Stimulated activated CD4-positive, alpha-beta T cell treated with anti-CD3 and anti-CD28 coated beads, Interleukin-4, amount 100 ng/mL, for 1 hour (primary cell): ENCODE measurements at places on chromosomes 11 and 22.

DNA sequence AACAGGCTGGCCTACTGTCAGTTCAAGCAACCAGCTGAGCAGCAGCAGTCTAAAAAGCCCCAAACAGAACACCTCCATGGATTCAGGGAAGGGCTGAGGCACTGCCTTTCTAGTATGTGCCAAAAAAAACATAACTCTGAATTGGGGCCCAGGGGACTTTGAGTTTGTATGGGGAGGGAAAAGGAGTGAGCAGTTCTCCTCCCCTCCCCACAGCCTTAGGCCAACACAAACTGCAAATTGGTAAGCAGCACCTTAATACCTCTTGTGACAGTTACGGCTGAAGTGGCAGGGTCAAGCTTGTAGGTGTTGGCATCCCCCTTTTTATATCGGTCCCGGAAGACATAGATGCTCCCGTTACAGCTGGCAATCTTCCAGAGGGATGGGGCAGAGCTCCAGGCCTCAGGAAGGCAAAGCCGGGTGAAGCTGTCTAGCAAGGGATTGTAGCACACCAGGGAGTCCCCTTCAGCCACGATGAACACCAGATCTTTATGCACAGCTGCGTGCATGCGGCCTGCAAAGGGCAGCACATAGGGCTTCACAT is 6.0 kb downstream of the KBTBD4 start:
- no peak for DNase-seq

DNA sequence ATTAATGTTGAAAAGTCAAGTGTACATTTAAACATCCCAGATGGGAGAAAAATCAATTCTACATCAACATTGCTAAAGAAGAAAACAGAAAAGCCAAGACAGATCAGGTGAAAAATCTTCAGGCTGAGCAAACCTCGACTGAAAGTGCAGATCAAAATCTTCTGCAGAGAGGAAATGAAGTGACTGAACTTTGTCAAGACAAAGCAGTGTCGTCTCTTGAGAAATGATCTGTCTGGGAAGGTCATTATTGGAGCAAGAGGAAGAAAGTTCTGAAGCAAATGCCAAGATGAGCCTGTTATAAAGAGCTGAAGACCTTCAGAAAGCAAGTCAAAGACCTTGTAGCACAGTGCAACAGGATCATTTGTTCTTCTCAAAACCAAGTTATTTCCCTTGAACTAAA is 5.8 kb upstream of the PLEKHB1 start:
- DNase-seq = no peak

GRCh38 chr11:111185266-111185665 is 60.3 kb upstream of the POU2AF2 start:
- no peak for DNase-seq

DNA sequence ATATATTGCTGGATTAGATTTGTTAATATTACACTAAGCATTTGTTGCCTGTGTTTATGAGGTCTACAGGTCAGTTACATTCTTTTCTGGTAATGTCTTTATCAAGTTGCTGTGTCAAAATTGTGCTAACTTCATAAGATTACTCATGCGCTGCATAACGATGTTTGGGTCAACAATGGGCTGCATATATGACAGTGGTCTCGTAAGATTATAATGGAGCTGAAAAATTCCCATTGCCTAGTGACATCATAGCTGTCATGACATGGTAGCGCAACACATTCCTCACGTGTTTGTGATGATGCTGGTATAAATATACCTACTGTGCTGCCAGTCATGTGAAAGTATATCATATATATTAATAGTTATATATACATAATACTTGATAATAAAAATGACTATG is 34.2 kb downstream of the POLD3 start:
- no peak for DNase-seq

- DNase-seq = no peak
Measured at GRCh38 chr11:114228435-114229411, 67.5 kb upstream of the NNMT start.

DNA sequence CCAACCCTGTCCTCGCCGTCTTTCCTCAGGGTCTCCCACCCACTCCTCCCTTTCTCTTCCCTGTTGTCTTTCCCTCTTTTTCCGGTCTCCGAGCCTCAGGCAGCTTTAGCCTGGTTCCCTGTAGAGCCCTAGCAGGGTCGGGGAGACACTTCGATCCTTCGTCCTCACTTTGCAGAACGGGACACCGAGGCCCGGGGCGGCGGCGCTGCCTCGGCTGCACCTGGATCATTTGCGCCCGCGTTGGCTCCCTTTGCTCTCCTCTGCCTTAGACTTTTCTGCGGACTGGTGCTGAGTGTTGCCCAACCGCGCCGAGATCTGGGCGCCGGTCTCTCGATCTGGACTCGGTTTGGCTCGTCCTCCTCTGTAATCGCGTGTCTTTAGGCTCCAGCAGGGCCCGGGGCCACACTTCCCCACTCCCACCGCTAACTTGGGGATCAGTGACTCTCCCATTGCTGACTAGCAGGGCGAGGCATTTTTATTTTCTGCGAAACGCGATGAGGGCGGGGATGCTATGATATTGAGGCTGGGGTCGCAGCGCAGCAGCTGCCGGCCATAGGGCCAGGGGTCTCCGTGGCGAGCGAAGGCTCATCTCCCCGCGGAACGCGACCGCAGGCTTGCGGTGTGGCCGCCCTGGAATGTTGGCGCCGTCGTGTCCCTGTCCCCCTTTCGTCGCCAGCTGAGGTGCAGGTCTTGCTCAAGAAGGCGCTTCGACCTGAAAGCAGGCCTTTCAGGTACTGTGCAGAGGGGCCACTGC is 1.6 kb upstream of the E2F8 start:
- peak; percentile 4 for DNase-seq

DNA sequence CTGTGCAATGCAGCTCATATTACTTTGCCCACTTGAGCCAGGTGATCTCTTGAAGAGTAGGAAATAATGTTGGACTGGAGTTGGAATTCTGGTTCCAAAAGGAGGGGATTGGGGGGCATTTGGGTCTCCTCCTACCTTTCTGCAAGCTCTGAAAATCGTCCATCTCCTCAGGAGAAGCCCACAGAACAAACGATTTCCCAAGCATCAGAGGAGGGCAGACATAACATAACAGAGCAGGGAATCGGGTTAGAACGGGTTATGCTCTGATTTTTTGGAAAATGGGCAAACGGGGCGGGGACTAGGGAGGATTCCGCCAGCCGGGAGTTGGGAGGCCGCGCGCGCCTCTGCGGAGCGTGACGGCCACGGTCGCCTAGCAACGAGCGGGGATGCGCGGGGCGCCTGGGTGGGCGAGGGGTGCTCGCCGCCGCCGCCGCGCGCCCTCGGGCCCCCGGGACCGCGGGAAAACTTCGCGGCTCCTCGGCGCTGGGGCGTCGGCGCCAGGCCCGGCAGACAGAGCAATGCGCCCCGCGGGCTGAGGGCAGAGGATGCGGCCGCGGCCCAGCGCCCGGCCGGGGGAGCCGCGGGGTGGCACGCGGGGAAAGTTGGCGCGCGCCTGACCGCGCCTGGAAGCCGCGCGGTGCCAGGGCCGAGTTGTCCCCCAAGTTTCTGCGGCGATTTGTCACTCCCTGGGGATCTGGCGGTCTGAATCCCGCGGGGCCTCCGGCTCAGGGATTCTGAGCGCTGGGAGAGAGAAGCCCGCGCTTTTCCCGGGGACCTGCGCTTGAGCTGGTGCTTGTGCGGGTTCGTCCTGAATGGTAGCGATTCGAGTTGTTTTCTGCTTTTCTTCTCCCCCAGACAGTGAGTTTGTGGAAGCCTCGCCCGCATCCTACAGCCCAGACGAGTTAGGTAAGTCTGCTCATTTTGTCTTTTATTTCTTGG is 27.8 kb upstream of the AMOTL1 start:
- peak; percentile 1 for DNase-seq

GRCh38 chr22:32579529-32580220 is 105.1 kb downstream of the FBXO7 start:
- DNase-seq = no peak

DNA sequence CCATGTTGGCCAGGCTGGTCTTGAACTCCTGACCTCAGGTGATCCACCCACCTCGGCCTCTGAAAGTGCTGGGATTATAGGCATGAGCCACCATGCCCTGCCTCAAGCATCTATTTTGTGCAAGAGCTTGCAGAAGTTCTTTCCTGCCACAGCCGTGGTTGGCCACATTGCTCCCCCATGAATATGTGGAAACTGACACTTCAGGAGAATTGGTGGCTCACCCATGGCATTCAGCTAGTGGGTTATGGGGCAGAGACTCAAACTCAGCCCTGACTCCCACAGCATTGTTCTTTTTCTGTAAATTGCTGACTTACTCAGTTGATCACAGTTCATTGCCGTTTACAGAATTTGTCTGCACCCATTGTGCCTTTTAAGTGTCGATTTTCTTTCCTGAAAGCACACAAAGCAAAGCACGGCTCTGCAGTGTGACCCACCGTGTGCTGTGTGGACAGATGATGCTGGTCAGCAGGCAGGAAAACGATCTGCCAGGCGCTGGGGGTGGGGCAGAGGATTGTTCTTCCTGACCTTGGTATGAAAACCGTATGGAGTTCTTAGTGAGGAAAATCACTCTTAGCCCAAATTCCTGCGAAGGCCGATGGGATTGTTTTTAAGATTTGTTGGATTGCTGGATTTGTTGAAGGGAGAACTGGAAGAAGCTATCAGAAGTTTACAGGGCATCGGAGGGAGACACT is 115.6 kb downstream of the PTPRJ start:
- DNase-seq = no peak

DNA sequence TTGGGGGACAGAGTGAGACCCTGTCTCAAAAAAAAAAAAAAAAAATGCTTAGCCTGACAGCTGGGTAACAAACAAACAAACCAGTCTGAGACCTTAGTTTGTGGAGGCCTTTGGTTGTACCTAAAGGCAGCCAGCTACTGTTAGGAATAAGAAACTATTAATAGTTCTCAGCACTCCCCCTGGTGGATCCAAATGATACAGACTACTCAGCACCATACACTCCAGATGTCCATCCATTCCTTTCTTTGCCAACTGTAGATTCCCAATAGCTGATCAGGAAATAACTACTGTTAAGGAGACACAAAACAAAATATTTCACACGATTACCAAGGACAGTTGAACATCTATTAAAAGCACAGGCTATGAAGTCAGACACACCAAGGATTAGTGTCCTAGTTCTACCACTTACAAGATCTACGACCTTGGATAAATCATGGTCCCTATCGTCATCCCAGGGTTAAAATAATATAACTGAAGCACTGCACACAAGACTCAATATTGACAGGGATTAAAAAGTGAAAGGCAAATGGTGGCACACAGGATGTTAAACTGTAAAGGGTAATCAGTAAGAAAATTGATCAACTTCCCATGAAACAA is 17.2 kb downstream of the CLDN25 start:
- no peak for DNase-seq

GRCh38 chr11:117064275-117064674 is 34.0 kb downstream of the SIK3 start:
- DNase-seq = no peak

- no peak for DNase-seq
Measured at GRCh38 chr22:31828739-31829138, 74.9 kb downstream of the DEPDC5 start.

- no peak for DNase-seq
Measured at GRCh38 chr11:46676436-46677158, 23.8 kb downstream of the ARHGAP1 start.

- DNase-seq = no peak
Measured at GRCh38 chr11:72524711-72525110, 90.4 kb upstream of the CLPB start.

DNA sequence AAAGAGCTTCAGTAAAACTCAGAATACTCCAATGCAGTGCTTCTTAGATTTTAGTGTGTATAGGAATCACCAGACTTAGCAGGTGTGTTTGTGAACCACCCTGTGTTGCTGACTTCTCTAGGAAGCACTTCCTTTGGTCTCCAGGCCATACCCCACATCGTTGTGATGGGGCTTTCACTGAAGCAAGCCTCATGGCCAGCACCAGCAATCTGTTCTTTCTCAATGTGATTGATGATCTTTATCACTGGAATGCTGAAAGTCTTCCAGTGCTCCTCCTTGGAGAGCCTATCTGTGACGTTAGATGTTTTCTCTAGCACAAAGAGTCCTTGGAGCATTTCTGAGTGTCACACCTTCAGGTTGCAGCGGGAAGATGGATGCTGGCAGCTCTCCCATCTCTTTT is 280.5 kb downstream of the DDX10 start:
- DNase-seq = no peak

DNA sequence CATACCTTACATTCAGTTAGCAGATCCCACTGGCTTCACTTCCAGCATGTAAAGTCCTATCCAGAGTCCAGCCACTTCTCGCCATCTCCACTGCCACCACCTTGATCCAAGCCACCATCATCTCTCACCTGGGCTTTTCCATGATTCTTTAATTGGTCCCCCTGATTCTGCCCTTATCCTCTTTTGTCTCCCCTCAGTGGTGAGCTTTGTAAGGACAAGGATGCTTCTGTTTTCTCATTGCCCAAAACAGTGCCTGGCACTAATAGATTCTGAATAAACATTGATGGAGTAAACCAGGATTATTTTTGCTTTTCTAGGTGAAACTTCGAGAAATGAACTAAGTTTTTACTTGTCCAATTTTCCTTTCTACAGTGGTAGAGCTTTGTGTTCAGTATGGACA is 4.4 kb downstream of the POLA2 start:
- DNase-seq = no peak

DNA sequence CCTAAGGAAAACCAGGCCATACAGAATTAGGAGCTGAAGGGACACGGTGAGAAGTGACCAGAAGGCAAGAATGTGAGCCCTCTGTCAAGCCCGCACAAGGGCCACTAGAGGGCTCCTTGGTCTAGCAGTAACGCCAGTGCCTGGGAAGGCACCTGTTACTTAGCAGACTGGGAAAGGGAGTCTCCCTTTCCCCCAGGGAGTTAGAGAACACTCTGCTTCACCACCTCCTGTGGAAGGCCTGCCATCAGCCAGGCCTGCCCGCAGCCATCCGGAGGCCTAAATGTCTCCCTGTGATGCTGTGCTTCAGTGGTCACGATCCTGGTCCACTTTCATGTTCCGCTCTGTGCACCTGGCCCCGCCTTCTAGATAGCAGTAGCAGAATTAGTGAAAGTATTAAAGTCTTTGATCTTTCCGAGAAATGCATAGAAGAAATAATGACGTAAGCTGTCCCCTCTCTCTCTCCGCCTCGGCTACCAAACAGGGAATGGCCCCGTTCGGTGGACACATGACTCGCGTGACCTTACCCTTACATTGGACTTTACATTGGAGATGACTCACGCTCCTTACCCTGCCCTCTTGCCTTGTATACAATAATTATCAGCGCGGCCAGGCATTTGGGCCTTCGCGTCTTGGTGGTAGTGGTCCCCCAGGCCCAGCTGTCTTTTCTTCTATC is 10.7 kb upstream of the GSTP1 start:
- peak; percentile 25 for DNase-seq
